SK-N-SH (cell line): ENCODE measurements at places on chromosomes 16 and 17. TPM values are rescaled to one million over a fixed set of nuclear protein-coding genes. Genes with fewer than 3 reads are reported as not detected.

GRCh38 chr16:74455619-74456289 is 34.5 kb upstream of the CLEC18B start:
- no peak for DNase-seq

- DNase-seq: no peak
Measured at GRCh38 chr16:11542069-11542744, 44.5 kb downstream of the LITAF start.

DNA sequence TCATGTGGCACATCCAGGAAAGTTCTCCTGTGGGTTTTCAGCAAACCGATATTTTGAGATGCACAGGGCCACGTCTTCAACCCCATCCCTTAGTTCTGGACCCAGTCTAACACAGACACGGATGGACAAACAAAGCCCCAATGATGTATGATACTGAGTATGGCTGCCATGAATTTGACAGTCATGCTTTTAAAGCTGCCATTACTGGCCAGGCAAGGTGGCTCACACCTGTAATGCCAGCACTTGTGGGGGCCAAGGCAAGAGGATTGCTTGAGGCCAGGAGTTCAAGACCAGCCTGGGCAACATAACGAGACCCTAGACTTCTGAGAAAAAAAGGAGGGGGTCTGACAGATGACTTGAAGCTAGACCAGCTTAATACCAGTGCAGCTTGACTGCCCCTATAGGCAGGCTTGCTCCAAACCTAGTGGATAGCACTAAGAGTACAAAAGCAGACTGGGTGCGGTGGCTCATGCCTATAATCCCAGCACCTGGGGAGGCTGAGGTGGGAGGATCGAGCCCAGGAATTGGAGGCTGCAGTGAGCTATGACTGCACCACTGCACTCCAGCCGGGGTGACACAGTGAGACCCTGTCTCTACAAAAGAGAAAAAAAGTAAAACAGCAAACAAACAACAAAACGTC is 10.8 kb upstream of the ZNF629 start:
- no peak for DNase-seq

DNA sequence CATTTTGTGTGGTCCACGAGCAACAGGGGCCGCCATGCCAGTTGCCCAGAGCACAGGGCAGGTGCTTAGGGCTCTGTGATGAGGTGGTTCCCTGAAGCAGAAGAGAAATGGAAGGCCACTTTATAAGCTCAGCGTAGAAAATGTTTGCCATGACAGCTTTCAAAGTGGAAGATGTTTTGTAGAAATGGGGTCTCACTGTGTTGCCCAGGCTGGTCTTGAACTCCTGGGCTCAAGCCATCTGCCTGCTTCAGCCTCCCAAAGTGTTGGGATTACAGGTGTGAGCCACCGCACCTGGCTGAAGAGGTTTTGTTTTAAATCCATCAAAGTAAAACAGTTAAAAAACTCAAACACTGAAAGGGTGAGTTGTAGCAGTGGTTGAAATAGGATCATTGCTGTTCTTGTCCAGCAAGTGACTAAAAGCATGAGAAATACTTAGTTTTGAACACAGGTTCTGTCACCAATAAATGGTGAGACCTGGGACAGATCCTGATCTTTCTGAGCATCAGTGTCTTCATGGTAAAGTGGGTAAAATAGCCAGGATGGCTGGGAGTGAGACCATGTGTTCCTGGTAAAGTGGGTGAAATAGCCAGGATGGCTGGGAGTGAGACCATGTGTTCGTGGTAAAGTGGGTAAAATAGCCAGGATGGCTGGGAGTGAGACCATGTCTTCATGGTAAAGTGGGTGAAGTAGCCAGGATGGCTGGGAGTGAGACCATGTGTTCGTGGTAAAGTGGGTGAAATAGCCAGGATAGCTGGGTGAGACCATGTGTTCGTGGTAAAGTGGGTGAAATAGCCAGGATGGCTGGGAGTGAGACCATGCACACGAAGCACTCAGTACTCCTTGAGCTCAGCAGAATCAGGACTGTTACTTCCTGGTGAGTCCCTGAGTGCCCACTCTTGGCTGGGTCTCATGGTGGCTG is 46.0 kb downstream of the BANP start:
- DNase-seq: no peak

- DNase-seq: no peak
Measured at GRCh38 chr16:700684-701584, 4.7 kb downstream of the FBXL16 start.

GRCh38 chr16:75390926-75391653 is 42.2 kb downstream of the CFDP1 start:
- DNase-seq: no peak

SMIM22 gene
- polyA plus RNA-seq: not detected in 2 replicates

GNGT2 gene
- 10.4 and 11.0 TPM in 2 replicates for polyA plus RNA-seq

CCDC78 gene
- polyA plus RNA-seq: 15.4 and 18.8 TPM in 2 replicates

PRSS27 gene
- 7.6 and 7.7 TPM in 2 replicates for polyA plus RNA-seq
